CD4-positive, alpha-beta T cell treated with Interleukin-2 at 100 ng/mL for 4 hours (primary cell): ENCODE measurements at places on chromosomes 11 and 22.

- peak; percentile 50 for DNase-seq
Observed at GRCh38 chr22:20268279-20269012, at the start of gene RTN4R. RTN4R (minus strand) TSS chr22:20268318; CDS start chr22:20268092, 226 bp downstream.

GRCh38 chr22:24181088-24181995, at the start of gene SUSD2:
SUSD2 (plus strand) TSS chr22:24181487; CDS start chr22:24181520, 33 bp downstream.
- DNase-seq, result no peak

DNA sequence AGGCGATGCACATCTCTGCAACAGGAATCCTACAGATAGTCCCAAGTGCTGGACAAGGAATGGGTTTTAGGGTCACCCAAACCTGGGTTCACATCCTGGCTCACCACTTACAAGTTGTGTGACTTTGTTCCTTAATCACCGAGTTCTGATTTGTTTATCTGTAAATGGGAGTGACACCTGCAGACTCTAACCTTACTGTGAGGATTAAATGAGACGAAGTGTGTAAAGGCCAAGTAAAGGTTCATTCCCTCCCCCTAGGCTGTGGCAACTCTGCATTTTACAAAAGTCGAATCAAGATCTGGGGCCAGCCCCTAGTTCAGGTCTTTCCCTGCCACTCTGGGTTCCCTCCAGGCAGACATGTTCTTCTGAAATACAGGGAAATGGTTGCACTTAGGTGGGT, 34.9 kb downstream of the SERPINH1 start:
- no peak for DNase-seq

GRCh38 chr11:117186431-117186761, 7.9 kb downstream of the SIDT2 start:
- DNase-seq, result no peak

DNA sequence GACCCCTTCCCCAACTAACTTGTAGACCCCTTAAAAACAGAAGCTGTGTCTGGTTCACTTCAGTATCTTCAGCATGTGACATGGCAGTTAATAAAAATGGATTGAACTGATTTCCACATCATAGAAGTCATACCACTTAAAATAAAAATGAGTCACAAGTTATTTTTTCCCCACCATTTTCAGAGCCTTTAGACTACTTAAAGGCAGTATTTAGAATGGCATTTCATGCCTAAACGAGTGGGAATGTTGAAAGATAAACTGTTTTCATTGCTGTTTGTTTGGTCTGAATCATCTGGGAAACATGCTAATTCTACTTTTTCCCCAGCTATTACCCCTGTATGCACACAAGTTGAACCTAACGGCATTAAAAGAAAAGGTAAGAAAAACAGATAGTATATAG, 324.0 kb downstream of the RAB38 start:
- no peak for DNase-seq

- DNase-seq, result no peak
Observed at GRCh38 chr11:76781046-76781801, 1.9 kb upstream of the TSKU start.

DNA sequence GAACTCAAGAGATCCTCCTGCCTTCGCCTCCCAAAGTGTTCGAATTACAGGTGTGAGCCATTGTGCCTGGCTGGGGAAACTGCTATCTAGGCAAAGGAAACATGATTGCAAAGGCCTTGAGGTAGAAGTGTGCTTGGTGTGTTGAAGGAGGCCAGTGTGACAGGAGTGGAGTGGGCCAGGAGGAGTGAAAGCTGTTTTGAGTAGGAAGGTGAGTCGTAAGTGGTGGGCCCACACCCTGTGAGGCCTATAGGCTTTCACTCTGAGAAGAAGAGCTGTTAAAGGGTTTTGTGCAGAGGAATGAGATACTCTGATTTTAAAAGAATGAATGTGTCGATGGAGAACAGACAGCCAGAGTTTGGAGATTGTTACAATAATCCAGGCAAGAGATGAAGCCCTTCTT, 43.4 kb downstream of the WEE1 start:
- DNase-seq, result no peak

GRCh38 chr22:45420539-45420938, 7.0 kb downstream of the RIBC2 start:
- DNase-seq, result no peak

GRCh38 chr11:128200467-128200866, 386.9 kb downstream of the ETS1 start:
- no peak for DNase-seq

GRCh38 chr11:47391711-47392432, 13.5 kb upstream of the SPI1 start:
- DNase-seq, result no peak

DNA sequence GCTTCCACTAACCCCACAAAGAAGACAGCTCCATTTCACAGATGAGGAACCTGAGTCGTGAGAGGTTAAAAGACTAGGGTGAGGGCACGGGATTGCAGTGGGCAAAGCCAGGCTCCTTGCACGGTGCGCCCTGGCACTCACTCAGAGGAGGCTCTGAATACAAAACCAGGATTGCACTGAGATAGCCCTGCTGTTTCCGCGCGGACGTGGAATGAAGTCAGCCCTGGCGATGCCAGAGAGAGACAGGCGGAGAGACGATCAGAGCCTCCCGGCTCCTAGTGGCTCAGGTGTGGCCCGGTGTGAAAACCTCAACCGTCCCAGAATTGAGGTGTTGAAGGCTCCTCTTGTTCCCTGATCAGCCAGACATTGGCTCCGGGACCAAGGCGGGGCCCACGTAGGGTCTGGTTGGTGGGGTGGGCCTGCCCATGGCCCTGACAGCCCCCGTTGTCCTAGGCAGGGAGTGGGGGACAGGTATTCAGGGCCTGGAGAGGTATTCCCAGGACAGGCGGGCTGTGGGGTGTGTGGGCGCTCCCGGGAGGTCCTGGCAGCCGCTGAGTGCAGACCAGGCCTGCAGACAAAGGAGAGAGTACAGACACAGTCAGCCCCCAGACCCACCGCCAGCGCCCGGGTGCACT, 43.1 kb upstream of the LINC01488 start:
- DNase-seq, result no peak

DNA sequence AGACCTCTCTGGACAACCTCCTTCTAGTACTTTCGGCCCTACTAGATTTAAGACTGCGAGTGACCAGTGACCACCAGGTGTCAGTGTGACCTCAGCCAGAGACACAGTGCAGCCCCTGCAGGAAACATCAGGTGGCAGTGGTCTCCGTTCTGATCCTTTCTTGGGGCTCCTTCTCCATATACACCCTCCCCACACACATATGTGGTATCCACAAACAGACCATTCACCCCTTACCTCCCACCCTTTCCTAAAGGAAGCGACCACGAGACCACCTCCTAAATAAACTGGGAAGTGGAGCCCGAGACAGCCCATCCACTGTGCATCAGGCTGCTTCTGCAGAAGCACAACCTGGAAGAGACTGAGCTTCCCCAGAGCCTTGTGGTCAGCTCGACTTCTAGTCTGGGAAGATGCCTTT, 38.5 kb upstream of the CYP2D6 start:
- DNase-seq, result peak; percentile 73

DNA sequence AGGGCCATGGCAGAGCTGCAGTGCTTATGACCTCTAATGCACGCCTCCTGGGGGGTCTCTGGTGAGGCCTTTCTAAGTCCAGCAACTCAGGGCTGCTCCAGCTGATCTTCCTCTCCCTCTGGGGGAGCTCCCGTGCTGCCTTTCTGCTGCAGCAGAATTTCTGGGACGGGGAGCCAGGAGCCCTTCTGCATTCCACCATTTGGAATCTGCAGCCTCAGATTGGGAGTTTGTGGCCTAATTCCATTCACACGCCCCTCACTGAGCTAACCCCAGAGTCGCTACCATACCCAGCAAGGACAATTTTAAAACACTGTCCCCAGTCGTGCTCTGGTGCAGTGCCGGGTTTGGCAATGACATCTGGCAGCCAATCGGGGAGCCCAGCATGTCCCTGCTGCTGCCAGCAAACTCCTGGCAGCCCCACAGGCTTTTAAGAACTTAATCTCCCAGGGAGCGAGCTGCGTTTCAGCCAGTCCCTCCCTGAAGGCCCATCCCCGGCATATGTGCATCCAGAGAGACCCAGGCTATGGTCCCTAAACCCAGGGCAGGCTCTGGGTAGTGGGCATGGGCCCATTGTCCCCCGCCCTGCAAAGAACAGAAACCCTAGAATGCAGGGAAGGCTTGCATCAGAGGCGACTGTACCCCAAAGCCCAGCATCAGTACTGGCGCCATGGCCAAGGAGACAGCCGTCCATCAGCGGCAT, 4.7 kb downstream of the SHANK2 start:
- DNase-seq, result no peak
